ENCODE measurements at places on chromosomes 5 and 9.

GRCh38 chr5:16582081-16582480 lies 34.7 kb downstream of the RETREG1 start:
- DNase-seq = no peak

- no peak for DNase-seq
Observed at GRCh38 chr5:1655496-1656270, 131.9 kb upstream of the LPCAT1 start.

DNA sequence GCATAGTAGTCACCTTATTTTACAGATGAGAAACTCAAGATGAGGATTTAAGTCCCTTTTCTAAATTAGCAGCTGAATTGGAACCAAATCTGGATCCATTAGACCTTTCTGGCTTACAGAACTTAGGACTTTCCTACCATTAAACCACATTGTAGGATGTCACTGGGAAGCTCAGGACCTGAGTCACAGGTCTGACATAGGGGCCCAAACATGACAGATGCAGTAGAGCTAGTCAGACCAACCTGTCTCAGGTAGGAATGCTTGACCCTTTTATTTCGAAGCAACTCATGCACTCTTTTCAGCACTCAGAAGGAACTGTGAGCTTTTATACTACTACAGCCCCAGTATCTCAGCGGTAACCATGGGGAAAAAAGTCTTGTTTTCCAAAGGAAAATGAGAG lies 2.6 kb downstream of the RAB24 start:
- DNase-seq = no peak

- no peak for DNase-seq
Observed at GRCh38 chr5:32029261-32029660, 144.9 kb downstream of the GOLPH3 start.

DNA sequence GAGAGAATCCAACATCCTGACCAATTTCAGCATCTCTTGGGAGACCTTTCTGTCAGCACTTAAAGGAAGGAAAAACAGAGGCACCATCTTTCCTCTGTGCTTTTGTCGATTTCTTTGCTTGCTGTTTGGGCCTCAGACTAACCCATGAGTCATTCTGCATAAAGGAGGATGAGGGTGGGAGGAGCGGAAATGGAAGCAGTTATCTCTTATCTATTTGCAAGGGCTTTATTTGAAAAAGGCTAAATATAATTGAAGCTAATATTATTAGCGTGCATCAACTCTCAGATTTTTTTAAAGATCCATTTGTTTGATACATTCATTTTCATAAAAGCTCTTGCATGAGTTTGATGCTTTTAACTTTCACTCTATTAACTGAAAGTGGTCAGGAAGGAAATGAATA lies 72.9 kb downstream of the ZNF622 start:
- no peak for DNase-seq

DNA sequence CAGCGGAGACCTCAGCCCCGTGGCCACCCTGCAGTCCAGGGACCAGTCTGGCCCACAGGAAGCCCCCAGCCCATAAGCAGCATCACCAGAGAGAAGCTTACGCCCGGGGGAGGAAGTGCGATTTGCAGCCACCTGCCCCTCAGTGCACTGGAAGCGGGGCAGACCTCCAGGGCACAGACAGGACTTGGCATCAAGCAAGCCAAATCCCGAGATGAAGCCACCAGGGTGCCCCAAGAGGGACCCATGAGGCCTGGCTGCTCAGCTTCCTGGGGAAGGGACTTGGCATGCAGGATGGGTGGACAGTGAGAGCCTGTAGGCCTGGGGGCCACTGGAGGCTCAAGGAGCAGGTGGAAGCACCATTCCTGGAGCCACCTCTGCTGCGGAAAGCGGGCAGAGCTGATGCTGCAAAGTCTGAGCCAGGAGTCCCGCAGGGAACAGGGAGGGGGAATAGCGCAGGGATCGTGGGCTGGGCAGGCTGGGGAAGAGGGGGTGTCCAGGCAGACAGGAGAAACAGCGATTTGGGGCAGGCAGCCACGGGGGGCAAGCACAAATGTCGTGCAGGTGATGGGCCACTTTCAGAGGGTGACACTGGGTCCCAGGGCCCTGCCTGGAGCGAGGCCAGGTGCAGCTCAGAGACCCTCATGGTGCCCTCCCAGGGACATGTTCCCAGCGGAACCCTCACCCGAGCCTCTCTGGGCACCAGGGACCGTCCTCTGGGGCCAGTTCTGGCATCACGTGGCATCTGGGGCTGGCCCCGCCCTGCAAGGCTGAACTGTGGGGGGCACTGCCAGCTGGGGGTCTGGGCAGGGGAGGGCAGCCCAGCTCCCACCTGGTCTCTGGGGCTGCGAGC lies 3.2 kb downstream of the LRRC26 start:
- DNase-seq = no peak

DNA sequence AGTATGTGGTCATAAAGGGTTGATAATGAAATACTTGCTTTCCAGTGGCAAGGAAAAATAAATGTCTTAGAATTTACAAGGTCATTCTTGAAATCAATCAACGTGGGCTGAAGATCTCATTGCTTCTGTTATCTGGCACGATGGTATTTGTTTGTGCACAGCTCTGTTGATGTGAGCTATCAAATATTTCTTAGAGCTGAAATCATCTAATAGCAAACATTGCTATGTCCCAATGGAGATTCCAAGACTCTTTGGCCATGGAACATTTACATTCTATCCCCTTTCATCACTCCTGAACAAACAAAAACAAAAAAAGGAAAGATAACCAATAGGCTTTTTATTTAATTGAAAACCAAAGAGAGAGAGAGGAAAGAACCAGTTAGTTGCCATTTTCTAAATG lies 111.5 kb upstream of the CCDC152 start:
- no peak for DNase-seq

DNA sequence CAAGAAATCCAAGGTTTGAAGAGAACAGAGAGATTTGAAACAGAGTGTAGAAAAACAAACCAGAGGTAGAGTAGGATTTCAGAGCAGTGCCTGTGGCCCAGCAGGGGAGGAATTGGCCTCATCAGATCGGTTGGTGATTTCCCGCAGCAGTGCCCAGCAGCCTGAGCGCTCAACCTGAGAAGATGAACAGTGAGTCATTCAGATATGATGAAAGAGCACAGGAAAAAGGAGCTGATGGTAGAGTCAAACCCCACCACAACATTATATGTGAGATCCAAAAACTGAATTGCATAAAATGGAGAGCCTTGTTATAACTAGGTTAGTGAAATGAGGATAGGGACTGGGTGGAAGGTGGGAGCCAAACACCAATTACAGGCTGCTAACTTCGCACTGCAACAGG lies 248.9 kb downstream of the PIK3R1 start:
- peak; percentile 69 for DNase-seq

DNA sequence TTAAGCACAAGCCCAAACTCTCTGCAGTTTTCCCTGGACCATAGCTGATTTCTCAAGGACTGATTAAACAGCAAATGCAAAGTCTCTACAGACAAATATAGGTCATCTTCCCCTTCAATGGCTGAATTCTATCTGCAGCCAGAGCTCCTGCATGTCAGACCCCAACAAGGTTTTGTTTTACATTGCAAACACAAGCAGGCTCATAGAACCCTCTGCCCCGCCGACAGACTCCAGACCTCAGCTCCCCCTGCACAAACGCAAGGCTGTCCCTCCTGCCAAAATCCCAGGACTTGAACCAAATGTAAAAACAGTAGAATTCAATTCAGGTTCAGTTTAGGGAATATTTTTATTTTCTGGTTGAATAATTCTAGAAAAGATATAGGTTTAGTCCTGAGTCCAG lies 526.7 kb upstream of the TRPC7 start:
- no peak for DNase-seq

GRCh38 chr9:100228352-100228869 lies 124.3 kb downstream of the TEX10 start:
- DNase-seq = no peak

DNA sequence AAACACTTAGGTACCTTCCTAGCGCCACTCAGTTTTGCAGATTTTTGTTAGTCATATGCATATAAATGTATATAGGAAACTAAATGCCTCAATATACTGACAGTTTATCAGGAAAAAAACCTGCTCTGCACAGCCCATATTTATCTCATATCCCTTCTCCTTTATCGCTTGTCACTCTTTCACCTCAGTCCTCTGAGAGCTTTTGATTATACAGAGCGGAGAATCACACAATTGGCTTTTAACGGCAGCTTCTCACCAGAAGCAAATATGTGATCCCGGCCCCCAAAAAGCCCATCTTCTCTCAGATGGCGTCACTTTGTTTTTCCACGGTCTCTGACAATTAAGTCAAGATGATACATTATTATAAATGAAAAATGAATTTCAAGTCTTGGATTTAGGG lies 362.6 kb downstream of the DNAH5 start:
- no peak for DNase-seq

DNA sequence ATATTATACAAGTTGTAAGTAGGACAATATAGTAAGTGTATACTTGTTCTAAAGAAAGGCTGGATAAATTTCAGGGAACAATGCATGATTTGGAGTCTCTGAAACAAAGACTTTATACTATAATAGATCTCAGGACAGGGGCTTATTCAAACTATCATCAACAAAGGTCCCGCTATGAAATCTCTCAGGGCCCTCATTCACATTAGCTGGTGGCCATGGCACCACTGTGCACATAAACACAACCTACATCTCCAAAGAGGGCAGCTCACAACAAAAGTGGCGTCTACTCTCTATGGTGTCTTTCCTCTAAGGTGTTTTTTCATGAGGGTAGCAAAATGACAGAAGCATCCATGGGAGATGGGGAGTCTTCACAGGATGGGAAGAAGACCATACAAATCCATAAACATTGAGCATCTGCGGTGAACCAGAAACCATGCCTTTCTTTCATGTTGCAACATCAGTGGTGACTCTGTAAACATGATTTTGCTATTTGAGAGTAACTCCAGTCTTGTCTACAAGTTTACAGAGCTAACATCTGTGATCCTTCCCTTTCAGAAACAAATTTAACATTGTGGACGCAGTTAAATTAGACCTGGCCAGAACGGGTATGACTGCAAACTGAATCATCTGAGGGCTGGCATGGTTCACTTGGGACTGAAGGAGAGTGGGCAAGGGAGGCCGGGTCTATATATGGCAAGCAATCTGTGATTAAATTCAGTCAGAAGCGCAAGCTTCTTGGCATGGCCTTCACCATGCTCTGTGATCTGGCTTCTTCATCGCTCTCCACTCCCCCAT lies 5.5 kb downstream of the TTLL11 start:
- DNase-seq = no peak

DNA sequence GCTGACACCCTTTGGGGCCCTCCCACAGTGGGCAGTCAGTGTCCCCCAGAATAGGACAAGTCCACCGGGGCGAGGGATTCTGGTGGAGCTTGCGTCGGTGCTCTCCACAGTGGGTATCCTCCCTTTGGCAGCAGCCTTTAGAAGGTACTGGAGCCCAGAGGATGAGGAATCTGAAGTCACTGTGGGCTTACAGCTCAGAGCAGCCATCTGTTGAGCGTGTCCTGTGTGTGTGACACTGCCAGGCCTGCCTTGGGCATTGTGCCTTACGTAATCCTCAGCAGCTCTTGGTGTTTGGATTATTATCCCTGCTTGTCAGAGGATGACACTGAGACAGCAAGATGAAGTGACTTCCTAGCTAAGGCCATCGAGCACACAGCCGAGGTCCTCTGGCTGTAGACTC lies 12.6 kb downstream of the URM1 start:
- no peak for DNase-seq

- no peak for DNase-seq
Observed at GRCh38 chr5:111853748-111854147, 96.8 kb upstream of the NREP start.

DNA sequence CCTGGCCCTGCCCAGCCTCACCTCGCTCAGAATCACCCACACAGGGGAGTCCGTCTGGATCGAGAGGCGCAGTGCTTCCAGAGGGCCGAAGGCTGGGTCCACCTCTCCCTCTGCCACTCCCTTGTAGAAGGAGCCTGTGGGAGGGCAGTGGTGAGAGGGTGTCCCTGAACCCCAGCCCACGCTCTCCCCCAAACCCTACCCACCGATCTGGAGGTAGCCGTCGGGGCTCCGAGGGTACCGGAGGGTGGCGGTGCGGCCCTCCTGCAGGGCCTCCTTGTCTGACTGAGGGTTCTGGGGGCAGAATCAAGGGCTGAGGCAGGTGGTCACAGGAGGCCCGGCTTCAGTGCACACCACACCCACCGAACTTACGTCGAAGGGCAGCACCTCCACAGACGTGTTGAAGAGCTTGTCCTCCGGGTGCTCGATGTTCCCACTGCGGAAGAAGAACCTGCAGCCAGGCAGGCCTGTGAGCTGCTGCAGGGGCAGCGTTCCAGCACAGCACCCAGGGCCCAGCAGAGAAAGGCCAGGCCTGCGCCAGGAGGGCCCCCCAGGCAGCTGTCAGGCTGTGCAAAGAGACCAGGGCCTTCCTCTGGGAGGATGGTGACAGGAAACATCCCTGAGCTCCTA lies 4.5 kb downstream of the LTC4S start:
- DNase-seq = no peak

DNA sequence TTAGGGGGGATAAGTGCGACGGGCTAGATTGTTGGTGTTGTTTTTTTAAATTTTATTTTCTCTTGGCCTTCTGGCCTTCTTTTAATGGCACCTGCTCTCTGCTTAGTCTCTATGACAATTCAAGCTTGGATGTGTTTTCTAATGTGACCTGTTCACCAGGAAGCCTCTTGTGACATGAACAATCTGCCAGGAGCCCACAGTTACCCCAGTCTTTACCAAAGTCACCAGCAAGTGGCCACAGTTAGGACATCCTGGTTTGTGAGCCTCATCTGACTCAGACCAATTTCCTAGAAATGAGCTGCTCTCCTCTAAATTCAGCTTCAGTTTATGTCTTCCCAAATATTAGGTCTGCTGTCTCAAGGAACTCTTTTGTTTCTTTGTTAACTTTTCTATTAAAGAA lies 135.8 kb downstream of the TLE4 start:
- DNase-seq = no peak

GRCh38 chr5:171823269-171823668 lies 37.7 kb downstream of the SMIM23 start:
- DNase-seq = no peak

DNA sequence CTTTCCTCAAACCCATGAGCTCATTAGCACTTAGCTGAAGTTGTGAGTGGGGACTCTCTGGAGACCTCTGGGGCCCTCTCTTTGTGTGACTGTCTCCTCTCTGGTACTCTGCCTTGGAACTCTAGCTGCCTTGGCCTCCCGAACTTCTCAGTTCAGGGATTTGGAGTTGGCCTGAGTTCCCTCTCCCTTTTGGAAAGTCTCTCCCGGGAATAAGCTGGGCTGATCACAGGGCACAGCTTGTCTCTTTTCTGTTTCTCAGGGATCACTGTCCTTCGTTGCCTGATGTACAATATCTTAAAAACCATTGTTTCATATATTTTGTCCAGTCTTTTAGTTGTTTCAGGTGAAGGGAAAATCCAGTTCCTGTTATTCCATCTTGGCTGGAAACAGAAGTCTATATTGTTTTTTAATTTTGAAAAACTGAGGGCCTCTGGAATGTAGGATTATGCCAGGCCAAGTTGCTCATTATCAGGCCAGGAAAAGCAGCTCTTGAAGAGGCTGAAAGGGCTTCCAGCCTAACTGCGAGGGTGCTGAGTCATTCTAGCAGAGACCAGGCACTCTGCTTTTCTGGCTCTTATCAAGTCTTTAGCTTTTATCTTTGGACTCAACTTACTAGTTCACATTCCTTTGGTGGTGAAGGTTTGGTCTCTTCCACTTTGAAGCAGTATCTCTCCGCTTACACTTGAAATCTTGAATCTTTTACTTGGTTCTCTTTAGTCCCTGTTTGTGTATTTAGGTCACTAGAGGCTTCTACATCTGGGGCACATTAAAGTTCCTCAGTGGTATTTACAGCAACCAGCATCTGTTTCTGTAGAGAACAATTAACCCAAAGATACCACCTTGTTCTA lies 8.4 kb upstream of the RGS3 start:
- DNase-seq = no peak
